Ascending aorta (tissue), 2 donors: ENCODE measurements at places on chromosomes 1 and 21. TPM values are rescaled to one million over a fixed set of nuclear protein-coding genes. Genes with fewer than 3 reads are reported as not detected.

GRCh38 chr1:109639841-109640184 lies 16.1 kb upstream of the GSTM4 start:
- H3K27me3 ChIP-seq, result no peaks in the 10 kb centered on the region
- no peak for DNase-seq
- no peaks in the 10 kb centered on the region for H3K36me3 ChIP-seq
- H3K4me1 ChIP-seq, result no peaks in the 10 kb centered on the region
- H3K4me3 ChIP-seq, result no peak overlapping the region
- no peak overlapping the region for H3K27ac ChIP-seq

- DNase-seq, result no peak
- no peak overlapping the region for H3K27ac ChIP-seq
- H3K4me1 ChIP-seq, result no peaks in the 10 kb centered on the region
- no peaks in the 10 kb centered on the region for H3K27me3 ChIP-seq
Observed at GRCh38 chr1:30742963-30743559, 14.5 kb downstream of the LAPTM5 start.

GRCh38 chr21:38266732-38267131 lies 9.9 kb downstream of the KCNJ15 start:
- no peaks in the 10 kb centered on the region for H3K27me3 ChIP-seq
- DNase-seq, result no peak
- no peaks in the 10 kb centered on the region for H3K36me3 ChIP-seq
- H3K4me1 ChIP-seq, result peaks cover 3% of the 10 kb centered on the region
- H3K4me3 ChIP-seq, result no peak overlapping the region

- no peaks in the 10 kb centered on the region for H3K4me1 ChIP-seq
- no peak for DNase-seq
- no peaks in the 10 kb centered on the region for H3K27me3 ChIP-seq
Observed at GRCh38 chr1:183543619-183544204, 46.5 kb downstream of the NCF2 start.

DNA sequence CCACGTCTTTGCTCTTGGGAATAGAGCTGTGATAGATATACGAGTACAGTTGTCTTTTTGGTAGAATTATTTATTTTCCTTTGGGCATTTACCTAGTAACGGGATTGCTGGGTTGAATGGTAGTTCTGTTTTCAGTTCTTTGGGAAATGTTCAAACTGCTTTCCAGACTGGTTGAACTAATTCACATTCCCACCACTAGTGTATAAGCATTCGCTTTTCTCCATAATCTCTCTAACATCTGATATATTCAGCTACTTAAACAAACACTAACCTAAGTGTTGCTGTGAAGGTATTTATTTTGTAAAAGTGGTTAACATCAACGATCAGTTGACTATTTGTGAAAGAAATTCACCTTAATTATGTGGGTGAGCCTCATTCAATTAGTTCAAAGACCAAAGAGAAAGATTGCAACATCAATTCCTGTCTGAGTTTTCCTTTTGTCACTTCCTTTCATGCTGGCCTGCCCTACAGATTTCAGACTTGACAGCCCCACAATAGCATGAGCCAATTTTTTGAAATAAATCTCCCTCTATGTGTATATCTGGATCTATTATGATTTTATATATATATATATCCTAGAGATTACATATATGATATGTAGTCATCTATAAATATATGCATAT lies 26.7 kb upstream of the DUSP10 start:
- H3K36me3 ChIP-seq, result no peaks in the 10 kb centered on the region
- no peak overlapping the region for H3K27ac ChIP-seq
- H3K27me3 ChIP-seq, result no peaks in the 10 kb centered on the region
- DNase-seq, result no peak
- H3K4me1 ChIP-seq, result no peaks in the 10 kb centered on the region

GRCh38 chr1:230403442-230403841 lies 22.7 kb downstream of the PGBD5 start:
- no peaks in the 10 kb centered on the region for H3K36me3 ChIP-seq
- peak; percentile 31 for DNase-seq
- H3K27ac ChIP-seq, result no peak overlapping the region
- H3K27me3 ChIP-seq, result no peaks in the 10 kb centered on the region
- no peaks in the 10 kb centered on the region for H3K4me1 ChIP-seq

DNA sequence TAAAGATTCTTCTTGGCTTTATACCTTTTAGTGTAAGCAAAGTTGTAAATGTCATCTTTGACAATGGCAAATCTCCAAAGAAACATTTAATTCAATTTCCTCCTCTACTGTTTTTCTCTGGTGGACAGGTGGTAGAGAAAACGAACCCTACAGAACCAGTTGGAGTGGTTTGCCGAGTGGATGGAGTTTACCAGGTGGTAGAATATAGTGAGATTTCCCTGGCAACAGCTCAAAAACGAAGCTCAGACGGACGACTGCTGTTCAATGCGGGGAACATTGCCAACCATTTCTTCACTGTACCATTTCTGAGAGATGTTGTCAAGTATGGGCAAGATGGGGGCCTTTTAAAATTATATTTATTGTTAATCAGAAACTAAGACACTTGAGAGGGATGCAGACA lies 25.8 kb downstream of the UAP1 start:
- peaks cover 40% of the 10 kb centered on the region for H3K36me3 ChIP-seq
- H3K27ac ChIP-seq, result no peak overlapping the region
- no peaks in the 10 kb centered on the region for H3K27me3 ChIP-seq
- H3K4me3 ChIP-seq, result no peak overlapping the region
- H3K4me1 ChIP-seq, result no peaks in the 10 kb centered on the region

DNA sequence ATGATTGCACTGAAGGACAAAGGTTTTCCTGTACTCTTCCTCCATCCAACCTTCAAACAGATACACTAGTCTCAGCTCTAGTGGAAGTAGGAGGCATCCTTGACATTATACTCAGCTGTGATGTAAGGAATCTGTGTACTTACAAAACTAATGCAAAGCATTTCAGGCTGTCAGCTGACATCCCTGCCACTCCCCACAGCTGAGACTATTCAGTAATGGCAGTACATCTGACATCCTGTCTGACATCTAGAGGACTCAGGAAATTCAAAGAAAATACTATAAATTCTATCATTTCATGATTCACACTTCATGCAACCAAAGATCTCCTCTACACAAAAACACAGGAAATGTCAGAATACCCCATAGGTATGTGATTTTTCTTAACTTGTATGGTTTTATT lies 325.8 kb downstream of the SMYD3 start:
- no peak overlapping the region for H3K4me3 ChIP-seq
- H3K27me3 ChIP-seq, result no peaks in the 10 kb centered on the region
- H3K27ac ChIP-seq, result no peak overlapping the region
- no peaks in the 10 kb centered on the region for H3K36me3 ChIP-seq
- no peak for DNase-seq
- no peaks in the 10 kb centered on the region for H3K4me1 ChIP-seq

- no peaks in the 10 kb centered on the region for H3K27me3 ChIP-seq
- H3K4me1 ChIP-seq, result no peaks in the 10 kb centered on the region
- H3K4me3 ChIP-seq, result no peak overlapping the region
Observed at GRCh38 chr1:232486454-232487207, 143.3 kb downstream of the SIPA1L2 start.

DNA sequence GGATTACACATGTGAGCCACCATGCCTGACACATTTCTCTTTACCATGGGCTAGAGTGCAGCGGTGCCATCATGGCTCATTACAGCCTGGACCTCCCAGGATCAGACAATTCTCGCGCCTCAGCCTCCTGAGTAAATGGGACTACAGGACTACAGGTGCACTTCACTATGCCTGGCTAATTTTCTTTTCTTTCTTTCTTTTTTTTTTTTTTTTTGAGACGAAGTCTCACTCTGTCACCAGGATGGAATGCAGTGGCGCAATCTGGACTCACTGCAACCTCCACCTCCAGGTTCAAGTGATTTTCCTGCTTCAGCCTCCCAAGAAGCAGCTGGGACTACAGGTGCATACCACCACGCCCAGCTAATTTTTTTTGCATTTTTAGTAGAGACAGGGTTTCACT lies 14.8 kb upstream of the KIF1B start:
- H3K4me3 ChIP-seq, result no peak overlapping the region
- H3K36me3 ChIP-seq, result no peaks in the 10 kb centered on the region
- no peaks in the 10 kb centered on the region for H3K4me1 ChIP-seq
- DNase-seq, result no peak

DNA sequence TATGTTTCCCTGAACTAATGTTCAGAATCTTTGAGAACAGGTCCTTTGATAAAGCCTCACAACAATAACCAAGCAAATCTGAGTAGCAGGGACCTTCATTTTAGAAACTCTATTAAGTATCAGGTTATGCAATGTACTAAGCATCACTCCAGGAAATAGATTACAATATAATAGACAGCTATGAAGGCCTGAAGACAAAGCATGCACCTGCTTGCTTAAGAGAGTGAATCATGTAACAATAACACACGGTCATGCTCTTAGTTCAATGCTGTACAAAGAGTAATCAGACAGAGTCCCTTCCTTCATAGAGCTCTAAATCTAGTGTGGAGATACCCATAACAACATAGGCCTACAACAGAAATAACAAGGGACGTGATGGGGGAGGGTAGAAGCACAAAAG lies 8.1 kb upstream of the CMPK1 start:
- no peaks in the 10 kb centered on the region for H3K4me1 ChIP-seq
- DNase-seq, result no peak
- no peaks in the 10 kb centered on the region for H3K36me3 ChIP-seq
- H3K27ac ChIP-seq, result no peak overlapping the region

- H3K4me1 ChIP-seq, result peaks cover 6% of the 10 kb centered on the region
- no peak overlapping the region for H3K27ac ChIP-seq
- no peak overlapping the region for H3K4me3 ChIP-seq
- H3K27me3 ChIP-seq, result no peaks in the 10 kb centered on the region
- no peaks in the 10 kb centered on the region for H3K36me3 ChIP-seq
Observed at GRCh38 chr1:41872074-41872473, 46.6 kb downstream of the HIVEP3 start.

GRCh38 chr1:78284354-78284753 lies 206.4 kb upstream of the PTGFR start:
- no peak for DNase-seq
- H3K27me3 ChIP-seq, result no peaks in the 10 kb centered on the region
- H3K36me3 ChIP-seq, result no peaks in the 10 kb centered on the region

GRCh38 chr21:42695697-42696380 lies 42.4 kb downstream of the PDE9A start:
- H3K36me3 ChIP-seq, result no peaks in the 10 kb centered on the region
- H3K4me1 ChIP-seq, result no peaks in the 10 kb centered on the region
- no peaks in the 10 kb centered on the region for H3K27me3 ChIP-seq

- no peak overlapping the region for H3K27ac ChIP-seq
- no peaks in the 10 kb centered on the region for H3K36me3 ChIP-seq
- DNase-seq, result no peak
- no peaks in the 10 kb centered on the region for H3K27me3 ChIP-seq
- H3K4me3 ChIP-seq, result no peak overlapping the region
Observed at GRCh38 chr1:224509907-224510306, 75.3 kb upstream of the WDR26 start.

- H3K4me1 ChIP-seq, result no peaks in the 10 kb centered on the region
- no peaks in the 10 kb centered on the region for H3K36me3 ChIP-seq
- no peak overlapping the region for H3K4me3 ChIP-seq
- H3K27ac ChIP-seq, result no peak overlapping the region
- DNase-seq, result no peak
- H3K27me3 ChIP-seq, result no peaks in the 10 kb centered on the region
Observed at GRCh38 chr1:230818367-230818766, 50.0 kb downstream of the C1orf198 start.

- H3K27me3 ChIP-seq, result no peaks in the 10 kb centered on the region
- no peak overlapping the region for H3K27ac ChIP-seq
- DNase-seq, result no peak
- no peak overlapping the region for H3K4me3 ChIP-seq
- no peaks in the 10 kb centered on the region for H3K4me1 ChIP-seq
- H3K36me3 ChIP-seq, result no peaks in the 10 kb centered on the region
Observed at GRCh38 chr21:42194863-42195262, 24.1 kb upstream of the ABCG1 start.

DNA sequence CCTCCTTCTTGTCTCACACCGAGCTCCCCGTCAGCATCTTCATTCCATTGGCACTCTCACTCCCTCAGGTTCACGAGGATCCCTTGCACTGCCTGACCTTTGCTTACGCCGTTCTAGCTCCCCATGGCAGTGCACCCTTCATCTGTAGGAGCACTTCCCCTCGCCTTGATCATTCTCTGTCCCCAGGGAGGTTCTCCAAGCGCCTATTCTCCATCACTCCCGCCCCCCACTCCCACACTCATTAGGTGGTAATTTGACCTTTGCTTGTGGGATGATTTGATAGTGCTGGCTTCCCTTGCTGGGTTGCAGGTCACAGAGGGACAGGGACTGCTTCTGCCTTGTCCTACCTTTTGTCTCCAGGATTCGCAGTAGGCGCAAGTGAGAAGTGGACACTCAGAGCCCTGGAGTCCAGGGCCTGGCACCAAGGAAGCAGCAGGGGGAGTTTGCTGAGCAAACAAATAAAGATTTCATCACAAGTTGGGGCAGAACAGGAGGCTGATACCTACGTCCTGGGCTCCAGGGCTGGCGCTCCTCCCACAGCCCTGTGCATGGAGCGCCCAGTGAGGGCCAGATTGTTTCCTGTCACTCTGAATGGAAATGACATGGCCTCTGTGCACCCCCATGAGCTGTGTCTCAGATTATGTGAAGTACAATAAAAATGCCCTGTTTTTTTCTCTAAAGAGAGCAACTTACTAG lies 82.0 kb upstream of the RUNX3 start:
- no peak for DNase-seq
- no peaks in the 10 kb centered on the region for H3K4me1 ChIP-seq
- no peak overlapping the region for H3K27ac ChIP-seq
- H3K4me3 ChIP-seq, result no peak overlapping the region
- no peaks in the 10 kb centered on the region for H3K36me3 ChIP-seq
- H3K27me3 ChIP-seq, result no peaks in the 10 kb centered on the region

GRCh38 chr1:86868477-86868876 lies 45.4 kb downstream of the SELENOF start:
- no peaks in the 10 kb centered on the region for H3K36me3 ChIP-seq
- H3K4me1 ChIP-seq, result no peaks in the 10 kb centered on the region
- no peak for DNase-seq
- no peak overlapping the region for H3K4me3 ChIP-seq
- H3K27me3 ChIP-seq, result no peaks in the 10 kb centered on the region

DNA sequence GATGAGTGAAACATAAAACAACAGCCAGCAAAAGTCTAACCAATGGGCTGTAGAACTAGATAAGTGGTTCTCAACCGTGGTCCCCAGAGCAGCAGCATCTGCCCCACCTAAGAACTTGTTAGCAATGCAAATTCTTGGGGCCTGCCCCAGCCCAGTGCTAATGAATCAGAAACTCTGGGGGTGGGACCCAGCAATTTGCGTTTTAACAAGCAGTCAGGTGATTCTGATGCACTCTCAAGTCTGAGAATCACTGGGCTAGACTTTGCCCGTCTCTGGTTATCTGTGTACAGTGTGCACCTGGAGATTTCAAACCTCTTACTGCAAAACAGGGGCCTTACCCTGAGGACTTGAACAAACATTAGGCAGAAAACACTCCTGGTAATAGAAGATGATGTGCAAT lies 66.5 kb downstream of the PLXNA2 start:
- H3K27me3 ChIP-seq, result no peaks in the 10 kb centered on the region
- no peak overlapping the region for H3K4me3 ChIP-seq
- H3K27ac ChIP-seq, result no peak overlapping the region
- H3K36me3 ChIP-seq, result peaks cover 4% of the 10 kb centered on the region

The S100A9 gene
- 764 TPM for total RNA-seq

The PKN2 gene
- 7.3 TPM for total RNA-seq

The OXCT2 gene
- not detected for total RNA-seq

The ANKRD45 gene
- total RNA-seq, result not detected

The SUSD4 gene
- not detected for total RNA-seq

The CFAP74 gene
- not detected for total RNA-seq
